NCI-H446 (cell line): ENCODE measurements at places on chromosomes 12 and 14.

DNA sequence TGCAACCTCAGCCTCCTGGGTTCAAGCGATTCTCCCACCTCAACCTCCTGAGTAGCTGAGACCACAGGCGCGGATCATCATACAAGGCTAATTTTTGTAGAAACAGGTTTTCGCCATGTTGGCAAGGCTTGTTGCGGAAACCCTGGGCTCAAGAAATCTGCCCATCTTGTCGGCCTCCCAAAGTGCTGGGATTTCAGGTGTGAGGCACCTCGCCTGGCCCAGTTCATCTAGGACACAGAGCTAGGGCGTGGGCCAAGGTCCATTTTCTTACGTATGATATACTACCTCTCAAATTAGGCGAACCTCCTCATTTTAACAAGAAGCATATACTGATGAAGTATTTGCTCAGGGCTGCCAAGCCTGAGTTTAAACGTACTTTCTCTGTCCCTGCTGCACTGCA is 2.1 kb downstream of the RPS29 start:
- DNase-seq = no peak

DNA sequence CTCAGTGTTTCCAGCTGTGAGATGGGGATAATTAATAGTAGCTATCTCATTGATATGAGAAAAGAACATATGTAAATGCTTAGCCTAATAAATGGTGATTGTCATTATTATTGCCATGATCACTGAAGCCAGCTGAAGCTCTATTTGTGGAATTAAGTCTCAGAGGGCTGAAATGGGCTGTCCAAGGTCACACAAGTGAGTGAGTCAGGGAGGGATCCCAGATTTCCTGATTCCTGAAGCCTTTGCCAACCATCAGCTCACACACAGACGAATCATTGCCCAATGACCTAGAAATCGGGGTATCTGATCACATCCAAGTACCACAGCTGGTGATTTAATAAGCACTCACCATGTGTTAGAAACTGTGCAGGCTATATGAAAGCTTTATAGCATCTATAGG is 21.6 kb upstream of the TMEM229B start:
- DNase-seq = no peak

GRCh38 chr14:94045101-94045500 is 19.0 kb downstream of the OTUB2 start:
- no peak for DNase-seq

DNA sequence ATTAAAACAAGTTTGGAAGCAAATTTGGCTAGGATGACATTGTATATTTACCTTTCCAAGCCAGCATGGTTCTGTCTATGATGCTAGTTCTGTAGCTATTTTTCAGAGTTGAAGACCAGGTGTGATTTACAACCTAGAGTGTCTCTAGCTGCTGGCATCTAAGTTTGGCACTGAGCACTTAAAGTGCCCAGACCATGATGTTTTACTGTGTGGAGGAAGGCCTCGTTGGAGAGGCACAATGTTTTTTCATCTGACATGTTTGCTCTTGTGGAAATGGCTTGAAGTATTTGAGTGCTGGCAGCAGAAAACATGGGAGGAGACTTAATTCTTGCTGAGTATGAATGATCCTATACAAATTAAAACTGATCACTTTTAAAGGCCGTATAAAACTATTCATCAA is 13.0 kb upstream of the C12orf71 start:
- DNase-seq = no peak
